T-cell (primary cell): ENCODE measurements at places on chromosomes 4 and X.

DNA sequence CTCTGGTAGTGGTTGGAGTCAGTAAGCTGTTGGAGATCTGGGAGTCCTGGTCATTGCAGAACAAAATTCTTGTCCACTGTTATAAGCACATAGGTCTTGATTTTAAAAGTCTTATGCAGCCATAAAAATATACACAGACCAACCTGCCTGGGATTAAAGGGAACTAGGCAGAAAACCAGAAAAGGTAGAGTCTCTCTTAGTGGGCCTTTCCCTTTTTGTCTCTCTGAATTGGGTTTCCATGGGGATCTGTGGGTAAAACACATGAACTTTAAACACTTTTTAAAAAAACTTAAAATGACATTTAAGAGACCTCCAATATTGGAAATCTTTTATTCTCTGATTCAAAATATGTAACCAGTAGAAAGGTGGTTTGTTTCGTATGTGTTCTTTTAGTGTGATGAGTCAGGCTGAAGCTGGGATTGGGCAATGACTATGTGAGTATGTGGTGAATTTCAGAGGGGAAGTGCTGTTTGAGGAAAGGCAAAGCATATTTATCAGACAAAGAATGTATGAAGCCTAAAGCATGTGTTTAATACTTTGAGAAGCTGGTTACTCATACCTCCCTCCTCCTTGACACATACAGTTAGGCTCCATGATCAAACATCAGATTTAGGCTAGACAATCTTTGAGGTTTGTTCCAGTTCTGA lies 29.6 kb downstream of the SLC16A2 start:
- no peak for DNase-seq

DNA sequence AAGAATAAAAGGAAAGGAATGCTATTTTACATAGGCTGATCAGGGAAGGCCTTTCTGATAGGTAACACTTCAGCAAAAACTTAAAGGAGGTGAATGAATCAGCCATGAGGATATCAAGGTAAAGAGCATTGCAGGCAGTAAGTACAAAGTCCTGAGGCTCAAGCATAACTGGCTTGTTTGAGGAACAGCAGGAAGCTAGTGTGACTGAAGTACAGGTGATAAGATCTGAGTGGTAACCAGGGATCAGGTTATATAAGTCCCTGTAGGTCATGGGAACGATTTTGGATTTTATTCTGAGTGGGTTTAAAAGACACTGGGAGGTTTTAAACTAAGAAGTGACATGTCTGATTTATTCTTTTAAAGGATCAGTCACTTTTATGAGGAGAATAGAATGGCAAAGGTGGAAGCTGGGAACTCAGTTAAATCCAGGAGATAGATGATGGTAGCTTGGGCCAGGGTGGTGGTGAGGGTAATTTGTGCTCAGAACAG lies 47.1 kb upstream of the THOC2 start:
- no peak for DNase-seq

DNA sequence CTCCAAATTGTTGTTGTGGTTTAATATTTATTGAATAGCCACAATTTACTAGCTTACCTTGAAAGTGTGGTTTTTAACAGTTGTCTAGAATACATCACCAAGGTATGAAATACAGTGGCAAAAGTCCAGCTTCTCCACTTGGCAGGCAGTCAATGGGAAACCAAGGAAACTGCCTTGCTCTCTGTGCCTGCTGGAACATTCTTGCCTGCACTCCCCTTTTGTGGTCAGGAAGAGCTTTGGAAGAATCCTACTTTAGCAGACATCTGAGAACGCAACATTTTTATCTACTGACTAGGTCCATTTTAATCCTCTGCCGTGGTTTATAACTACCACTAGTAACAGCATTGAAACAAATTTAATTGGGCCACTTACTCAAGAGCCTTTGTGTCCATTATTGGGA lies 64.5 kb downstream of the TENM3 start:
- DNase-seq = no peak

DNA sequence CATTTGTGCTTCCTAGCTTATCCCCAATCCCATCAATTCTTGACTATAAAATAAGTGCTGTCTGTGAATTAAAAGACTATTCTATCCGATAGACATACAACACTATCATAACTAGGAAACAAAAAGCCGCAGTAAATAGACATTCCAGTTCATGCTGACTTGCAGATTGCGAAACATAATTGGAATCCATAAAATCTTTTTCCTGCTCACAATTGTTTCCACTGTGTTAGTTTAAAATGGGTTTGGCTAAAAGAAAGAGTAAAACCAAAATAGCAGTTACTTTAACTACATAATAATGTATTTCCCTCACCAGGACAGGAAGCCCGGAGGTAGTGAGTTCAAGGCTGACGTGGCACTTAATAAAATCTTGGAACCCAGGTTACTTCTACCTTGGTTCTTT lies 17.2 kb downstream of the SMIM31 start:
- DNase-seq = no peak

- DNase-seq = no peak
Measured at GRCh38 chr4:122873821-122874593, 47.4 kb downstream of the FGF2 start.

- DNase-seq = no peak
Measured at GRCh38 chrX:43357741-43358140, 298.4 kb upstream of the MAOA start.
